ENCODE measurements at places on chromosomes 3 and 15.

DNA sequence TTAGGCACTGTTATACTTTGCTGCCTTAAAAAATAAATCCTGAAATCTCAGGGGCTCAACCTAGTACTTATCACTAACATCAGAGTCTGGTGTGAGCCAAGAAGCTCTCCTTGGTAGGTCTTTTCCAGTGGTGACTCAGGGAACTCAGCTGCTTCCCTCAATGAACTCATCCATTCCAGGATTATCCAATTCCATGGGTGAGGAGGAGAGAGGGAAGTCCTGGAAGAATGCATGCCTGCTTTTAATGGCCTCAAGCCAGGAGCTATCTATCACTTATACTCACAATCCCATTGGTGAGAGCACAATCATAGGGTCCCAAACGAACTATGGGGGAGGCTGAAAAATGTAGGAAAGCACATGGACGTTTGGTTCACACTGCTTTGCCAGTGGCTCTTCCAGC is 113.6 kb downstream of the POLR2M start:
- H3K36me3 ChIP-seq: no peaks in the 10 kb centered on the region
- peak; percentile 94 for DNase-seq
- peak overlapping the region; percentile 97 for H3K27ac ChIP-seq

DNA sequence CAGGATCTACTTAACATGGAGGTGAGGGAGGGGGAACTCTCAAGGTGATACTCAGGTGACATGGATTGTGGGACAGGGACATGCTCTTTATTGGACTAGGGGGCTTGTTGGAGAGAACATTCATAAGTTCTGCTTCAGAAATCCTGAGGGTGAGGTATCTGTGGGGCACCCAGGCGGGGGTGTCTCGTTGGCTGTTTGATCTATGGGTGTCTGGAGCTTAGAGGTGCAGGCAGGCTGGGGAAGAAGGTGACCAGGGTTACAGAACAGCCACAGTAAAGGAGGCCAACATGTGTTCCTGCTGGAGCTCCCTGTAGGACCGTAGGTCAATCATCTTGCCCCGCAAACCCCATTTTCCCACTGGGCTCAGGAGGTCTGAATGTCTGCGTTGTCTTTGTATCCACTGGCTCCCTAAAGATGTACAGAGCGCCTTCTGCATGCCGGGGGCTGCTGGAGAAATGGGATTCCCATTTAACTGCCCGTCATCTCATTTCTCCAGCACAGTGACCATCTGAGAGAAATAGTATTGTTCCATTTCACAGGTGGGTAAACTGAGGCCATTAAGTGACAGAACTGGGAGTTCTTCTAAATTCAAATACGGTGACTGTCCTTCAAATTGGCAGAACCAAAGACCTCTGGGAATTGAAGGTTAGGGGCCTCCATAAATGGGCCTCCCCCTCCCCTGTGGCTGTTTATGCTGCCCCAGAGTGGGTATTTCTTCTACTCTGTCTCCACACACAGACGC is 40.3 kb upstream of the TSEN2 start:
- no peak overlapping the region for H3K4me3 ChIP-seq
- DNase-seq: no peak
- H3K36me3 ChIP-seq: no peaks in the 10 kb centered on the region

DNA sequence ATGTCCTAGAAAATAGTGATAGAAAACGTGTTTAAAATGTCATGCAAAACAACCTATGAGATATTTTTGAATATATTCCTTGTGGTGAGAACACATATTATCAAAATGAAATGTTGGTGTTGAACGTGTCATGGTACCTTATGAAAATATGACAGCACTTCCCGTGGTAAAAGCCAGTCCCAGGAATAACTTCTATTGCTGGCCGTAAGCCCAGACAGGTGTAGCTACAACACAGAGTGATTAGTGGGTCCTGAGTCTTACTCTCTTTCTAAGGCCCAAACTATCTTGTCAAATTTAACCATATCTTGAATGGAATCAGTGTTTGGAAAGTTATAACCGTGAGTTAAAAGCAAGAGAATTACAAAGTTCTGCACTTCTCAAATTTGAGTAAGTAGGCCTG is 24.1 kb downstream of the RARB start:
- peaks cover 16% of the 10 kb centered on the region for H3K27me3 ChIP-seq
- H3K4me1 ChIP-seq: no peaks in the 10 kb centered on the region
- DNase-seq: no peak

GRCh38 chr3:123757281-123757940 is 126.7 kb downstream of the MYLK start:
- H3K27me3 ChIP-seq: no peaks in the 10 kb centered on the region
- DNase-seq: peak; percentile 90
- peak overlapping the region; percentile 27 for H3K4me3 ChIP-seq
- H3K4me1 ChIP-seq: peaks cover 29% of the 10 kb centered on the region
- peak overlapping the region; percentile 47 for H3K27ac ChIP-seq

GRCh38 chr15:50110285-50110684 is 8.7 kb downstream of the ATP8B4 start:
- no peak for DNase-seq
- no peak overlapping the region for H3K4me3 ChIP-seq
- no peaks in the 10 kb centered on the region for H3K4me1 ChIP-seq
- no peaks in the 10 kb centered on the region for H3K36me3 ChIP-seq
- no peak overlapping the region for H3K27ac ChIP-seq
- no peaks in the 10 kb centered on the region for H3K27me3 ChIP-seq

DNA sequence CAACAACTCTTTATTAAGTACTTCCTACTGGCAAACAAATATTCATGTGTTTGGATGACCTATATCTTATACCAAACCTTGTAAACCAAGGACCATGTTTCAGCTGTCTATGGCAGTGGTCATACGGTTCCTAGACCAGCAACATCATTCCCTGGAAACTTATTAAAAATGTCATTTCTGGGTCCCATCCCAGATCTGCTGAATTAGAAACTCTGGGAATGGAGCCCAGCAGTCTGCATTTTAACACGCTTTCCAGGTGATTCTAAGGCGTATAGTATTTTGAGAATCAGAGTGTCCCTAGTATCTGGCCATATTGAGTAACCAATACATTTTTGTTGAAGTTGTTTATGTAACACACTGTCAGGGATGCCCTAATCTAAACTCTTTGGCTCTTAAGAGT is 363.4 kb upstream of the LRRC3B start:
- H3K4me1 ChIP-seq: no peaks in the 10 kb centered on the region
- H3K36me3 ChIP-seq: no peaks in the 10 kb centered on the region
- DNase-seq: no peak

GRCh38 chr3:17820275-17820674 is 77.8 kb upstream of the TBC1D5 start:
- peak overlapping the region; percentile 25 for H3K27ac ChIP-seq
- H3K27me3 ChIP-seq: no peaks in the 10 kb centered on the region
- no peak for DNase-seq
- no peaks in the 10 kb centered on the region for H3K36me3 ChIP-seq
- H3K4me1 ChIP-seq: peaks cover 12% of the 10 kb centered on the region
- no peak overlapping the region for H3K4me3 ChIP-seq

- no peaks in the 10 kb centered on the region for H3K36me3 ChIP-seq
- DNase-seq: no peak
Measured at GRCh38 chr3:14471690-14472089, 68.5 kb downstream of the GRIP2 start.

GRCh38 chr3:151371526-151371925 is 13.0 kb downstream of the P2RY12 start:
- no peaks in the 10 kb centered on the region for H3K36me3 ChIP-seq
- DNase-seq: no peak
- no peaks in the 10 kb centered on the region for H3K4me1 ChIP-seq

DNA sequence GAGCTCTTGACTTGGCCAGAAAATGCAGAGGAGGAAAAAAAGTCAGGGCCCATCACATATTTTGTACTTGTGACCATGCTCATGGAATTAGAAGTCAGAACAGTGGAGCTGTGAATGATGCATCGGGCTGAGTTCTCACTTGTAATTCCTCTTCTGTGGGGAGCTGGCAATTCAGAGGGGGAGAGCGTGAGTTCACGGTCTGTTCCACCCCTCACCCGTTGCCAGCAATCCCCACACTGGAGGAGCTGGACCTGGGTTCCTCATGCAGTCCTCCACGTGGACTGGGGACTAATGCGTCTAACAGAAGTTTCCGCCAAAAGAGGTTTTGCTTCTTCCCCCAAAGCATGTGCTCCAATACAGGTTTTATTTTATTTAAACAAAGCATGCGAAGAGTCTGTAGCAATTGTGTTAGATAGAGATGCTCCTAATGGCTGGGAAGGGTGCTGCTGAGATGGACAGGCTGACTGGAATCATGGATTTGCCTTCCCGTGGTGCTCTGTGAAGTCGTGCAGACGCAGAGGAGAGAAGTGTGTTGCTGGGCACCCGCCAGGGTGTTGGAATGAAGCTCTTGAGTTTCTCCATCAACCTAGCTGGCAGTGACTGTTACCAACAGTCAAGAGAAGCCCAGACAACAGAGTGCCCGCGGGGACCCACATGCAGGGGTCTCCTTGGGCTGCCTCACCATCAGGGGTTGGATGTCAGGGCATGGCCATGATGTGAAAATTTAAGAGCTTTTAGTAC is 77.4 kb upstream of the PCSK6 start:
- H3K27me3 ChIP-seq: peaks cover 3% of the 10 kb centered on the region
- no peak overlapping the region for H3K27ac ChIP-seq
- DNase-seq: no peak
- no peak overlapping the region for H3K4me3 ChIP-seq

- H3K27me3 ChIP-seq: no peaks in the 10 kb centered on the region
- H3K36me3 ChIP-seq: no peaks in the 10 kb centered on the region
- no peak for DNase-seq
- H3K27ac ChIP-seq: no peak overlapping the region
- no peak overlapping the region for H3K4me3 ChIP-seq
Measured at GRCh38 chr15:92288755-92289154, 104.9 kb upstream of the ST8SIA2 start.

GRCh38 chr3:30642849-30643361 is 36.5 kb downstream of the TGFBR2 start:
- no peak overlapping the region for H3K27ac ChIP-seq
- H3K36me3 ChIP-seq: peaks cover 11% of the 10 kb centered on the region
- H3K4me1 ChIP-seq: 0 out of 2 replicates have a peak, but pooled peaks cover 4% of the 10 kb centered on the region

DNA sequence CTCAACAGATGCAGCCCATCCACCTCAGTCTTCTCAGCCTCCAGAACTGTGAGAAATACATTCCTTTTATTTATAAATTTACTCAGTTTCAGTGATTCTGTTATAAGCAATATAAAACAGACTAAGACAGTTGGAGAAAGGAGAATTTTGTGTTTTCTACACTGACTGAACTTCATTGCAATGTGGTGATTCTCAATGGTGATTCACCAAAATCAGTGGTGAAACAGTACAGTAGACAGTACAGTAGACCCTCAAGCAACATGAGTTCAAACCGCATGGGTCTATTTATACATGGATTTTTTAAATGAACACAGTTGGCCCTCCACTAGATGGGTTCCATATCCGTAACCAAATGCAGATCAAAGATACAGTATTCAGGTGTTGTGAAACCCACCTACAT is 403.1 kb upstream of the TGFBR2 start:
- peaks cover 2% of the 10 kb centered on the region for H3K4me1 ChIP-seq
- H3K27me3 ChIP-seq: no peaks in the 10 kb centered on the region
- DNase-seq: no peak
- no peak overlapping the region for H3K27ac ChIP-seq
- no peak overlapping the region for H3K4me3 ChIP-seq

GRCh38 chr3:9498781-9499180 is 54.8 kb downstream of the LHFPL4 start:
- H3K4me1 ChIP-seq: no peaks in the 10 kb centered on the region
- no peaks in the 10 kb centered on the region for H3K36me3 ChIP-seq
- no peak overlapping the region for H3K4me3 ChIP-seq
- H3K27ac ChIP-seq: no peak overlapping the region
- no peak for DNase-seq

DNA sequence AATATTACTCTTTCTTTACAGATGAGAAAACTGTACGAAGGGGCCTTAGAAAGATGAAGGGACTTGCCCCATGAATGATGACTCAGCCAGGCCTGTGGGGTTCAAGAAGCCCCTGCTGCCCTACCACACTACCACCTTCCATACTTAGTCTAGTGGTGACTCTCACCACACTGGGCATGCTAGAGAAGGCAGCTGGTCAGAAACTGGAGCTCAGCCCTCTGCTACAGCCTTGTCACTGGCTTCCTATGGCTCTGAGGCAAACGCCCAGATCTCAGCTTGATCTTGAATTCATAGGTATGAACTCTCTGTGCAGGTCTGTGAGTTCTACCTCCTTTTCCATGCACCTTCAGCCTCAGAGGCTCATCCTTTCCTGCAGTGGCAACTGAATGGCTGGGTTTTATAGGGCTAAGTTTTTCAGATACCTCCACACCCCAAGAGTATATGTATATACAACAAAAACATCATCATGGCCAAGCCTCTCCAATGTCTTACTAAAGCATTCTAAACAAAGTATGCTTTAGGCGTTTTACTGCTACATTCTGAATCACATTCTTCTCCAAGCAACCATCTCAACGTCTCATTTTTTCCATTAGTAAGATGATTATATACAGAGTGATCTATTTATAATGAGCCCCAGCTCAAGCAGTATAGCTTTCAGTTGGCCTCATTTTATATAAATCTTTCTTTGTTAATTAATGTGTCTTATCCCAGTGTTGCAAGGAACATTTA is 234.1 kb downstream of the GREM1 start:
- no peaks in the 10 kb centered on the region for H3K27me3 ChIP-seq
- H3K4me1 ChIP-seq: peaks cover 23% of the 10 kb centered on the region
- H3K4me3 ChIP-seq: no peak overlapping the region

- H3K36me3 ChIP-seq: no peaks in the 10 kb centered on the region
- peak; percentile 52 for DNase-seq
- no peaks in the 10 kb centered on the region for H3K27me3 ChIP-seq
- H3K4me3 ChIP-seq: peak overlapping the region; percentile 100
- peaks cover 15% of the 10 kb centered on the region for H3K4me1 ChIP-seq
Measured at GRCh38 chr15:85379403-85380131, 836 bp upstream of the AKAP13 start.

DNA sequence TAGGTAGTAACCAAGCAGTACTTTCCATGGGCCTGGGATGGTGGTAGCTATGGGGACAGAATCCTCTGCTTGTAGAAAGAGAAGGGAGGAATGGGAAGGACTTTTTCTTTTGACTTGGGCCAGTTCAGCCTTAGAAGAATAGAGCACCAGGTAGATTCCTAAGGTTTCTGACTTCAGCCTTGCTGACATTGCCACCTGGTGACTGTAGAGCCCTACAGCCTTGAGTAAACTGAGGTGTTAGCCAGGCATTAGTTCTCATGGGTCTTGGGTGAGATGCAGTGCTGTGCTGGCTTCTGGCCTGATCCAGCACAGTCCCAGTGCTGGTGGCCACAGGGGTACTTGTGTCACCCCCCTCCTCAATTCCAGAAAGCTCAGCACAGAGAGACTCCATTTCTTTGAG is 171.1 kb downstream of the ZBBX start:
- H3K4me3 ChIP-seq: no peak overlapping the region
- H3K4me1 ChIP-seq: no peaks in the 10 kb centered on the region
- H3K27ac ChIP-seq: no peak overlapping the region
- H3K36me3 ChIP-seq: no peaks in the 10 kb centered on the region
- DNase-seq: no peak

DNA sequence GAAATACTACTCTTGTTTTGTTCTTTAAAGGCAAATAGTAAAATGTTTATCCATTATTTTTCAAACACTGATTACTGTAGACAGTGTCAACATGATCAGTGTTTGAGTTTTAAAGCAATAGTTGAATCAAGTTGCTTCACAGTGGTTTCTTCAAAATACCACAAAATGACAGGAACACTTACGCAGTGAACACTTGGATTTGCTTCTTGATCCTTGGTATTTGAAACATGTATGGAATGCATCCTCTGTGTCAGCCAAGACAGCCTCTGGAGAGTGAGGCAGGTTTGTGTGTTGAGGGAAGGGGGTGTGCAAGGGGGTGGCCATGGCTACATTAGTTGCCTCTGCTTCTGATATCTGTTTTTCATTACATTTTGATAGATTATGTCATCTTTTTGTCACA is 413.0 kb downstream of the RBMS3 start:
- H3K36me3 ChIP-seq: no peaks in the 10 kb centered on the region
- H3K4me1 ChIP-seq: peaks cover 28% of the 10 kb centered on the region
- H3K27ac ChIP-seq: peak overlapping the region; percentile 77
- H3K27me3 ChIP-seq: no peaks in the 10 kb centered on the region
- no peak overlapping the region for H3K4me3 ChIP-seq
- peak; percentile 44 for DNase-seq
